ENCODE measurements at places on chromosomes 2 and 18.

- no peak for DNase-seq
Measured at GRCh38 chr2:64474121-64474571, 20.2 kb downstream of the LGALSL start.

DNA sequence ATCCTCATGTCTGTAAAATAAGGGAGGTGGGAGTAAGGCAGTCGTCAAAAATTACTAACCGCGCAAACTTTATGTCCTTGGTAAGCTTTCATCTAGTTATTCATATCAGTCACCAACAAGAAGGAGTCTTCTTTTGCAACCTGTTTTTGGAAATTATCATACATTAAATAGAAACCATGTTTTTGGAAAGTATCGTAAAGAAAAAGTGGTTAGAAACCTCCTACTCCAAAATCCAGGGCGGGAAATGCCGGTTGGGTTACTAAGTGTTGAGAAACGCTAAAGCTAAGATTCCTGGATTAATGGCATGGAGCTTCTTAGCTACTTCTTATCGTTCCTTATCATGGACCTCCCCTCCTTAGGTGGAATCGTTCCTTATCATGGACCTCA lies 778 bp downstream of the BBS5 start:
- no peak for DNase-seq

GRCh38 chr2:152186262-152186661 lies 10.7 kb upstream of the STAM2 start:
- no peak for DNase-seq

GRCh38 chr18:42530276-42530675 lies 575.2 kb downstream of the PIK3C3 start:
- DNase-seq, result no peak

- no peak for DNase-seq
Measured at GRCh38 chr2:165032559-165032958, 77.2 kb upstream of the SLC38A11 start.

GRCh38 chr2:204933735-204934374 lies 388.6 kb downstream of the PARD3B start:
- DNase-seq, result no peak

- no peak for DNase-seq
Measured at GRCh38 chr2:36682562-36682961, 13.9 kb upstream of the VIT start.

DNA sequence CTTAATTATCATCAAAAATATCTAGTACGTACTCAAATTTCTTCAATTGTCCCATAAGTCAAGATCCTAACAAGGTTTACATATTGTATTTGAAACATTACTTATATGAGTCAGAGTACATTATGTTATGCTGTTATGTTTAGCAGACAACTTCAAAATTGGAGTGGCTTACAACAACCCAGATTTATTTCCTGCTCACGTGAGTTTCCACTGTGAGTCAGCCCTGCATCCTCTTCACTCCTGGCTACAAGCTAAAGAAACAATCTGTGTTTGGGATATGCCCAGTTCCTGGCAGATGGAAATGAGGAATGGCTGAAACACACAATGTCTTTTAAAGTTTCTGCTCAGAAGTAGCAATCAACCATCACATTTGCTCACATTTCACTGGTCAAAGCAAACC lies 31.5 kb upstream of the TANC1 start:
- DNase-seq, result no peak

- DNase-seq, result no peak
Measured at GRCh38 chr2:25418944-25419677, 77.4 kb upstream of the DNMT3A start.

- no peak for DNase-seq
Measured at GRCh38 chr2:144943986-144944385, 424.1 kb upstream of the ZEB2 start.

GRCh38 chr18:74748809-74749208 lies 151.1 kb downstream of the ZNF407 start:
- no peak for DNase-seq

DNA sequence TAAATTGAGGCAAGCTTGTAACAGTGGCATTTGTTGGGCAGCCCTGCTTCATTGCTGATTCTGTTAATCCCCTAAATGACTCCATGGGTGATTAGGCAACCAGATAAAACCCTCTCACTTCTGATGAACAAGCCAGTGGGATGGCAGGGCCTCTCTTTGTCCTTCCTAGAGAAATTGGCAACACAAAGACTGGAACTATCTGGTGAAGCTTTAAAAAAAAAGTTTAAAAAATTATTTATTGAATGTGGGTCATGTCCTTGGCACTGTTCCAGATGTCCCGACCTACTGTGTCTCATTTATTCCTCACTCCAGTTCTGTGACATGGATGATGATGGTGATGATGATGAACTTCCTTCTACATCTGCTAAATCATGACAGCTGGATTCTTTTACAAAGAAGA lies 30.8 kb downstream of the NRP2 start:
- DNase-seq, result no peak

DNA sequence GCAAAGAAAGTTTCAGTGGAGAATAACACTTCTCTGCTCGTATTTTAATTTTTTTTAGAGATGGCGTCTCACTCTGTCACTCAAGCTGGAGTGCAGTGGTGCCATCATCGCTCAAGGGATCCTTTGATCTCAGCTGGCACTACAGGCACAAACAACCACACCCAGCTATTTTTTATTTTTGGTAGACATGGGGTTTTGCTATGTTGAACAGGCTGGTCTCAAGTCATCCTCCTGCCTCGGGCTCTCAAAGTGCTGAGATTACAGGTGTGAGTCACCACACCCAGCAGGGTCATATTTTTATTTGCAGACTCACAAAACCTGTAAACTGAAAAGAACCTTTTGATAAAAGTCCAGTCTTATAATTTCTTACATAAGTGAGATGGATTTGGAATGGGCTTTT lies 2.6 kb downstream of the TRAK2 start:
- no peak for DNase-seq

DNA sequence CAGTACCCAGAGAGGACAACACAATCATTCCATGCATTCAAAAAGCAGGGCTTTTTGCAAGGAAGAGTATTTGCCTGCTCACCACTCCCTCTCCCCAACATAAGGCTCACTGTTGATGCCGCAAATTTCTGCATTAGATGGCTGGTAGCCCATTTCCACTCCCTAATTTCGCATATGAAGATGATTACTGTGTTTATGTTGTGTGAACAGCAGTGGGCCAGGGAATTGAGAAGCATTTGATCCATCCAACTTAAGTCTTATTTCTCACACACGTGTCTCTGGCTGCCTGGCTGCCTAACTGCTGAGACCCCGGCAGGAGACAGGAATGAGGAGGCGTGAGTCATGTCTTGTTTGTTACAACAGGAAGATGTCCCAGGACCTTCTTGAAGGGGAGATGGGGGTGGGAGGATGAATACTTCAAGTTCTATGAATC lies 294.1 kb downstream of the ALK start:
- no peak for DNase-seq

GRCh38 chr18:37666451-37666850 lies 100.9 kb upstream of the CELF4 start:
- no peak for DNase-seq

- DNase-seq, result no peak
Measured at GRCh38 chr2:86790676-86791572, at the start of gene CD8A. CD8A (minus strand) TSS chr2:86790913; CDS start chr2:86790825, 88 bp downstream.

DNA sequence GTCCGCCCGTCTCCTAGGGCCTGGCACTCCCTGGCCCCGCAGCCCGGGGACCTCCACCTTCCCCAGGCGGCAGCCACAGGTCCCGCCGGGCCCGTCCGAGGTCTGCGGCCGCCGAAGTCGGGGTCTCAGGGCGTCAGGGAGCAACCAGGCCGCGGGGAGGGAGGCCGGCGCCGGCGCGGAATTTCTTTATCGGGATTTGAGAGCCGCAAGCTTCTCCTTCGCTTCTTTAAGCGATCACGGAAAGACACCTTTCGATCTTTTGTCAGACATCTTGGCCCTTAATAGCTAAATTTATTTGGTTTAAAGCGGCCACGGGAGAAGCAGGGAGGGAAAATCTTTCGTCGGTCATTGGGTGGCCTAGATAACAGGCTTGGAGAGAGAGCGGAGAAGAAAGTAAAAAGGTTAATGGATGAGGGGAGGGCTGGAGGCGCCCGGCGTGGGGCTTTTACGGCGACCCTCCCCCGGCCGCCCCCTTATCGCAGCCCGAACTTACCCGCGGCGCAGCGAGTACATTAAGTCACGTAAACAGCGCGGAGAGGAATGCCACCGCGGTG lies 4.3 kb upstream of the GATA6 start:
- no peak for DNase-seq

GRCh38 chr2:55355451-55355850 lies 64.2 kb downstream of the CCDC88A start:
- DNase-seq, result no peak

GRCh38 chr18:29753379-29753778 lies 1289.2 kb downstream of the DSC3 start:
- no peak for DNase-seq

- DNase-seq, result no peak
Measured at GRCh38 chr2:149994057-149994728, 406.6 kb upstream of the MMADHC start.

GRCh38 chr2:231680992-231681852 lies 27.1 kb upstream of the PTMA start:
- DNase-seq, result no peak

- DNase-seq, result no peak
Measured at GRCh38 chr2:60746318-60746717, 9.8 kb upstream of the PAPOLG start.

GRCh38 chr18:59659508-59660170 lies 37.6 kb downstream of the CCBE1 start:
- DNase-seq, result no peak

- DNase-seq, result no peak
Measured at GRCh38 chr2:240644859-240645301, 19.6 kb downstream of the GPR35 start.

DNA sequence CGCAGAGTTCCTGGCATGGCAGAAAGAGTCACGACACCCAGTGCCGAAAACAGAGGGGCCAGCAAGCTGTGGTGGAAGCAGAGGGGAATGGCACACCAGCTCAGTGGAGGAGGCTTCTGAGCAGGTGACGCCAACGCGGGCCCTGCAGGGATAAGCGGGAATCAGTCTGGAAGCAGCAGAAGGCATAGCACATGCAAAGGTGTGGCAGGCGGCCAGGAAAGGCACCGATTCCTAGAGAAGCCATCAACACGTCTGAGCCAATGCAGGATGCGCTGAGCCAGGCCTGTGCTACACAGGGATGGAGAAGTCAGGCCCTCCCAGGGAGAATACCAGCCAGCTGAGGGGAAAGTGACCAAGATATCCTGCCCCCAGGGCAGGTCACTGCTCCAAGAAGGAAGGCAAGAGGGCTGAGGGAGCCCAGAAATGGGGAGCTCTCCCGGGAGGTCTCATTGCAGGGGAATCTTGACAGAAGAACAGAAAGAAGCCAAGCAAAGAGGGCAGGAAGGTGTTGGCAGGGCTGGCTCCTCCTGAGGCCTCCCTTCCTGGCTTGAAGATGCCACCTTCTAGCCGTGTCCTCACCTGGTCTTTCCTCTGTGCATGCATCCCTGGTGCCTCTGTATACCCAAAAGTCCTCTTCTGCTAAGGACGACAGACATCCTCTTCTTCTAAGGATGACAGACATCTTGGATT lies 16.3 kb downstream of the TEX51 start:
- no peak for DNase-seq

DNA sequence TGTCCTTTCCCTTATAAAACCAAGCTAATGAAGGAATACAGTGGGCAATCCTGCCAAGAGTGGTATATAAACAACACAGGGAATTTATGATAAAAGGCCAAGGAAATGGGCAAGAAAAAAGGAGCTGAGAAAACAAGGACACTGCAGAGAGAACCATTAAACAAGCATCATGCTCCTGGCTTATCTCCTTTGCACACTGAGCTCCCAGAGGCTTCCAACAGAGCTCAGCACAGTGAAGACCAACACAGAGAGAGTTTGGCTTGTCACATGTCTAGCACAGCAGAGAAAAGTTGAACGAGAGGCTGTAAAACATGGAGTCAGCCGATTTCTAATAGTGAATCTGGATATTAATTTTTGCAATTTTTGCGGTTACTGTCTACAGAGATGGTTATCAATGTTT lies 68.0 kb upstream of the KLF7 start:
- no peak for DNase-seq

DNA sequence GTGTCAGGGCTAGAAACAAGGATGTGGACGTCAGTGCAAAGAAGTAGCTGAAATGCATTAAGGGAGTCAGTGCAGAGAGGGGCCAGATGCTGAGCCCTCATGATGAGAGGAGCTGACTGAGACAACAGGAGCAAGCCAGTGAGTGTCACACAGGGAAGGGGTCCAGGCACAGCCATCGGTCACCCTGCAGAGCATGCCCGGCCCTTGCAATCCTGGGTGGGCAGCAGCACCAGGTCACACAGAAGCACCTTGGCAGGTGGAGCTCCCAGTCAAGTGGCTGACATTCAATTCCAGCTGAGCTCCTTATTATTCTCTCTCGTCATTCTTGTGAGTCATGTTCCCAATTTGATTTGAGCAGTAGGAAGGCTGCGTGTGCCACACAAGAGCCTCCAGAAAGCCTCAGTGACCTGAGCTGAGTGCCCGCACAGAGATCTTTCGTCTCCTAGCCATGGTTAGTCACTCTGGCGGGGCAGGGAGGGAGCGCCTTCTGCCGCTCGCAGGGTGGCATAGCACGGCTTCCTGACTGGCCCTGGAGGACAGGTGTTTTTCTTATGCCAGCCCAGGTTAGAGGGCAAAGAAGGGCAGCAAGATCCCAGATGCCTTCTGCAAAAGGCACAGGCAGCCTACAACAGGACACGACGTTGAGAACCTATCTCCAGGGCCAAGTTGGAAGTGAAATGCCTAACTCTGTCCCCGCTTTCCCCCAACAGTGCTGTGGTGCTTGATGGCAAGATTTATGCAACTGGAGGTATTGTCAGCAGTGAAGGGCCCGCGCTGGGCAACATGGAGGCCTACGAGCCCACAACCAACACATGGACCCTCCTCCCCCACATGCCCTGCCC lies 220.9 kb downstream of the ATAD2B start:
- DNase-seq, result no peak

GRCh38 chr2:70916291-70916690 lies 19.4 kb upstream of the ATP6V1B1 start:
- DNase-seq, result no peak

DNA sequence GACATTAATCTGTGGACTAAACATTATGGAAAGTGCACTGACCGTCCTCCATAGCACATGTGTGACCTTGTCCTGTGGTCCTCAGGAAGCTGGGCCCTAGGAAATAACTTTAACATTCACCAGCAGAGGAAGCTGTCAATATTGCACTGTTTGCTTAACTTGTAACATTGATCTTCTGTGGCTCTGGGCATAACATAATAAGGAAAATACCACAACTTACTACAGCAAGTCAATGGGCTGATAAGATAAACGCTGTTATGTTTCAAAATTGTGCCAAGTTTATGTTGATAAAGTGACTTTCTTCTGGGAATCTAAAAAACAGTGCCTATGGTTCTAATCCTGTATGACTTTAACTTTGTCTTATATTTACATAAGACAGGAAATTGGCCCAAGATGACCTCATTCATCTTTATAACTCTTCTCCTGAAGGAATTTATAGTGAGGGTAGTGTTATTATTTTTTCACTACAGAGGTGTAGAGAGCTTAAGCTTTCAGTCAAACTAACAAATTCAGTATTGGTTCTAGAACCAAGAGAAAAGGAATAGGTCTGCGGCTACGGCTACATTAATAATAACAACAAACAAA lies 113.7 kb upstream of the MAP4K3 start:
- no peak for DNase-seq

- no peak for DNase-seq
Measured at GRCh38 chr18:13657974-13658373, 68.4 kb downstream of the FAM210A start.

- no peak for DNase-seq
Measured at GRCh38 chr2:114729026-114729425, 286.6 kb downstream of the DPP10 start.

Measured in stimulated activated CD4-positive, alpha-beta T cell treated with anti-CD3 and anti-CD28 coated beads, Interleukin-12 subunit alpha, Interleukin-12 subunit beta, amount 100 ng/mL, for 4 hours (primary cell).